Breast epithelium (tissue), 4 donors: ENCODE measurements at places on chromosomes 1 and 21. TPM values are rescaled to one million over a fixed set of nuclear protein-coding genes. Genes with fewer than 3 reads are reported as not detected.

The SEMA4A gene
- total RNA-seq: 21.5 TPM

The CCT3 gene
- total RNA-seq: 262 TPM

The RNF186 gene
- not detected for total RNA-seq

The TMEM69 gene
- 20.6 TPM for total RNA-seq

The OLIG2 gene
- total RNA-seq: not detected

The DISC1 gene
- 12.4 TPM for total RNA-seq

The CFAP74 gene
- total RNA-seq: not detected

DNA sequence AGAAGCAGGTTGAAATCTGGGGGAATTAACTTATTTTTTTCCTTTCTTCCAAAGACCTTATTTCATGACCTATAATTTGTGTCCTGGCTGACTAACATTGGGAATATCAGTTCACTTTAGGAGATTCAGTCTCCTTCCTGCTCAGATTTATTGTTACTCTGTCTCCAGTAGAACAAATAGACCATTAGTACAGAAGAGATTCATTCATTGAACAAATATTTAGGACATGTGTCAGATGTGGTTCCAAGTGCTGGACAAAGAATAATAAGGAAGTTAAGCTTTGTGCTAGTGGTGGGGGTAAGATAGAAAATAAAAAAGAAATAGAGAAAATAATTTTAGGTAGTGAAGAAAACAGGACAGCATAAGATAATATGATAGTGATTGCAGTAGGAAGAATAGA, 20.3 kb downstream of the ZMYM4 start:
- peaks cover 8% of the 10 kb centered on the region for H3K4me1 ChIP-seq
- DNase-seq: no peak
- no peak overlapping the region for H3K4me3 ChIP-seq
- no peaks in the 10 kb centered on the region for H3K36me3 ChIP-seq

- no peak for DNase-seq
- H3K36me3 ChIP-seq: no peaks in the 10 kb centered on the region
- H3K4me1 ChIP-seq: no peaks in the 10 kb centered on the region
- H3K27me3 ChIP-seq: no peaks in the 10 kb centered on the region
- H3K4me3 ChIP-seq: peak overlapping the region; percentile 3
- no peak overlapping the region for H3K27ac ChIP-seq
These were observed 3.9 kb downstream of the LAMB3 start for GRCh38 chr1:209648346-209648745.

- H3K27ac ChIP-seq: peak overlapping the region; percentile 80
- peaks cover 4% of the 10 kb centered on the region for H3K4me1 ChIP-seq
- H3K4me3 ChIP-seq: no peak overlapping the region
- peak; percentile 95 for DNase-seq
- H3K36me3 ChIP-seq: no peaks in the 10 kb centered on the region
These were observed 20.7 kb upstream of the MFSD2A start for GRCh38 chr1:39933956-39934941.

DNA sequence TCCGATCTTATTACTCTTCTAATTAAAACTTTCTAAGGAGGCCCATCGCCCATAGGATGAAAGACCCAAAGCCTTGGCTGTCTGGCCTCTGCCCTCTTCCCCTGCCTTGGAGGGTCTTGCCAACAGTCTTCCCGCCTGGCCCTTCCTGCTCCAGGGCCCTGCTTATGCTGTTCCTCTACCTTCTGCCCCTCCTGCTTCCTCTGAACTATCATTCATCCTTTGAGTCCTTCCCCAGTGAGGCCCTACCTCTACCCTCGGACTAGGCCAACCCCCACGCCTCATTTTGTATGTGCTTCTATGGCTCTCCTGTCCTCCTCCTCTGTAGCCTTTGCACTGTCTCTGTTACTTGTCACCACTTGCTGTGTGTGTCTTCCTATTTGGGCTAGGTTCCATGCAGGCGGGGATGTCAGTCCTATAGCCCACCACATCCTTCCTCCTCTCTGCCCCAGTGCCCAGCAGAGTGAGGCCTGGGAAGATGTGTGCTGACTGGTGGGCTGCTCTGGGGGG, 5.4 kb downstream of the RUSC1 start:
- no peak overlapping the region for H3K4me3 ChIP-seq
- no peaks in the 10 kb centered on the region for H3K27me3 ChIP-seq
- H3K27ac ChIP-seq: no peak overlapping the region
- no peak for DNase-seq
- H3K36me3 ChIP-seq: no peaks in the 10 kb centered on the region
- peaks cover 9% of the 10 kb centered on the region for H3K4me1 ChIP-seq

- H3K27ac ChIP-seq: no peak overlapping the region
- H3K4me1 ChIP-seq: no peaks in the 10 kb centered on the region
- no peaks in the 10 kb centered on the region for H3K27me3 ChIP-seq
- DNase-seq: no peak
These were observed 71.2 kb upstream of the RGL1 start for GRCh38 chr1:183733715-183734114.

- H3K36me3 ChIP-seq: no peaks in the 10 kb centered on the region
- no peak overlapping the region for H3K4me3 ChIP-seq
- peaks cover 11% of the 10 kb centered on the region for H3K4me1 ChIP-seq
- peaks cover 31% of the 10 kb centered on the region for H3K27me3 ChIP-seq
- H3K27ac ChIP-seq: no peak overlapping the region
These were observed 861 bp upstream of the DRAXIN start for GRCh38 chr1:11690397-11691301.

DNA sequence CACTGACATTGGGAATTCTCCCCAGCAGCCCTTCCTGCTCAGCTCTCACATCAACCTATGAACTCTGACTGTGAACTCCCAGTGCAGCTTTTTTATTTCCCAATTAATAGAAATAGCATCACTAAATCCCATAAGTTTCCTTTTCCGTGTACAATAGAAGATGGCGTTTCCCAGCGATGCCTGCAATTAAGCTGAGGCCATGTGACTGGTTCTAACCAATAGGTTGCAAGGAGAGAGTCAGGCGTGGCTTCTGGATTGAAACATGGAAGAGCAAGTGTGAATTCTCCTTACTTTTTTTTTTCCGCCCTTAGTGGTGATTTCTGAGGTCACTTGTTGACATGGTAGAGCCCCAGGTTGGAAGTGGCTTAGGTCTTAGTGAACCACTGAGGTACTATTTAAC, 59.0 kb upstream of the IGSF5 start:
- no peaks in the 10 kb centered on the region for H3K36me3 ChIP-seq
- H3K4me3 ChIP-seq: no peak overlapping the region
- DNase-seq: no peak
- H3K27me3 ChIP-seq: no peaks in the 10 kb centered on the region
- H3K27ac ChIP-seq: no peak overlapping the region

DNA sequence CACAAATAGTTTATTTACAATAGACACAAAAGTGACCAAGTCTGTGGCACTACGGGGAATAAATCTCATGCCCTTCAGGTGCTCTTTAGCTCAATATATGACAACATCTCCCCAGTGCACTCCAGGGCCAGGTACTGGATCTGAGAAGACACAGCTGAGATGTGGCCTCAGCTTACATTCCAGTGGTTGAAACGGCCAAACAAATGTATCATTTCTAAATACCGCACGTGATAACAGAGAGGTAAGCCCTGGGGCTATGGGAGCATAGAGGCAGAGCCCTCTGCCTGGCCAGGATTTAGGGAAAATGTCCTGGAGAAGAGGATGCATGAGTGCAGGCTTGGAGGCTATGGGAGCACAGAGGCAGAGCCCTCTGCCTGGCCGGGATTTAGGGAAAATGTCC, 630.5 kb downstream of the SMYD3 start:
- H3K36me3 ChIP-seq: no peaks in the 10 kb centered on the region
- H3K4me1 ChIP-seq: no peaks in the 10 kb centered on the region
- H3K27me3 ChIP-seq: no peaks in the 10 kb centered on the region
- no peak overlapping the region for H3K4me3 ChIP-seq
- H3K27ac ChIP-seq: no peak overlapping the region

DNA sequence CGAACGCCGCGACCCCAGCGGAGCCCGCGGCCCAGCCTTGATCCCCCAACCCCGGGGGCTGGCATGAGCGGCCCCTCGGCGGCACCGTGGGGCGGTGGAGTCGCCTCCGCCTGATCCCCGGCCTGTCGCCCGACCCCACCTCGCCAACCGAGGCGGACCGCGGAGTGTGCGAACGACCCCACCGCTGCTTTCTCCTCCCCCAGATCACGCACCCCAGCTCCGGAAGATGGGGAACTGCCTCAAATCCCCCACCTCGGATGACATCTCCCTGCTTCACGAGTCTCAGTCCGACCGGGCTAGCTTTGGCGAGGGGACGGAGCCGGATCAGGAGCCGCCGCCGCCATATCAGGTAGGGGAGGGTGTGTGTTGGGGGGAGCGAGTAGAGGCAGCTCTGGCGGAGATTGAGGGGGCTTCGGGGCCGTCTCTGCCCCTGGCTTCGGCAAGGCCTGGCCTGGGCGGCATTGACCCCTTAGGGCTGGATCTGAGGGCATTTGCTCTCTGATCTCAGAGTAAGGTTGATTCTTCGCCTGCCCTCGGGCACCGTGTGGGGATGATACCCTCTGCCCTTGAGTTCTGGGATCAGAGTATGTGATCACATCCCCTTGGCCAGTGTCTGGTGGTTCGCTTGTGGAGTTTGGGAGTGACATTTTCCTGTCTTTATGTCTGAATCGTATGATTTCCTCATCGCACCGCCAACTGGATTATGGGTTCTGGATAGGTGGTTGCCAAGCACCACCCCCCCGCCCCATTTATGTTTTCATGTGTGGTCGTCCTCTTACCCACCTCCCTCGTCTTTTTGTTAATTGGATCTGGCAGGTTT, 668 bp downstream of the RNF11 start:
- peak overlapping the region; percentile 95 for H3K4me3 ChIP-seq
- peak overlapping the region; percentile 99 for H3K27ac ChIP-seq
- H3K27me3 ChIP-seq: no peaks in the 10 kb centered on the region

DNA sequence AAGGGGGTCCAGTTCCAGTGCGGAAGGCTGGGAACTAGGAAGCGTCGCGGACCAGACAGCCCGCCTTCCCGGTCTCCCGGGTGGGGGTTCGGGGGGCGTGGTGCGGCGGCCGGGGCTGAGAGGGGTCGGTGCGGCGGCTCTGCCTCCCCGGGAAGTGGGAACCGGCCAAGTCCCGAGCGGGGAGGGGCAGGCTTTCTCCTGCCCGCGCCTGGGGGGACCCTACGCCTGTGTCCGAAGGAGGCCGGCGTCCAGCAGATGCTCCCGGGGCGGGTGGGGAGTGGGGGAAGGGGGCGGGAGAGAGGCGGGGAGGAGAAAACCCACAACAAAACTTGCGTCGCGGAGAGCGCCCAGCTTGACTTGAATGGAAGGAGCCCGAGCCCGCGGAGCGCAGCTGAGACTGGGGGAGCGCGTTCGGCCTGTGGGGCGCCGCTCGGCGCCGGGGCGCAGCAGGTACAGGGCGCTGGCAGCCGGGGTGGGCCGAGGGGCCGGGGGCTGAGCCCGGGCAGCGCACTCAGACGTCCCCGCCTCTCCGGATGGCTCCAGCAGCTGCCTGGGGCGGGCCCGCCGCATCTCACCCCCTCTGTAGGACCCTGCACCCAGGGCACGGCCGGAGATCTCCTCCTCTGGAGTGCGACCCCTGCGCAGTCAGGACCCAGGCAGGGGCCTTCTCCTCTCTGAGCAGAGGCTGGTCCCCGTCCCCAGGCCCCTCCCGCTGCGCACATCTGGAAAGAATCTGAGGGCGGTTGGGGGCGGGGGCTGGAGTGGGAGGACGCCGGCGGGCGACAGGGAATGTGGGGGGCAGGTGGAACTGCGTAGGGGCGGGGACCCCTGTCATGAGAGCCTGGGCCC, at the start of gene PODN:
TSS of gene PODN (plus strand) at position 355 of the 849 bp plus-strand sequence. CDS start 7,643 bp downstream, outside the sequence.
- DNase-seq: no peak
- H3K36me3 ChIP-seq: no peaks in the 10 kb centered on the region
- H3K27ac ChIP-seq: peak within 1 kb of the TSS; percentile 94
- H3K4me1 ChIP-seq: no peaks in the 10 kb centered on the region

DNA sequence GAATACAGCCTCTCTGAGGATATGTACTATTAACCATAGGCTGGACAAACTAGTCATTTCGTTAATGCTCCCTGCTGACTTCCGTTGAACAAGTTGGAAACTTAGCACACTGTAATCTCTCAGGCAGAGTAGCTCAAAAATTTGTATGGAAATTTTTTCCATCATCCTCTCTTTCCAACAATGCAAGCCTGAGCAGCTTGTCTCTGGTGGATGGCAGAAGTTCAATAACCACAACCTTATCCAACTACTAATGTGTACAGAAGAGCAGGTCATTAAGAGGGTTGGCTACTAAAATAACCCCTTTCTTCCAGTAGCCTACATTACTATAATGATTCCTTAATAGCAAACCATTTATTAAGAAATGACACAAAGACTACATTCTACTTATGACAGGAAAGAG, 262.3 kb downstream of the NFIA start:
- no peaks in the 10 kb centered on the region for H3K27me3 ChIP-seq
- H3K4me3 ChIP-seq: no peak overlapping the region
- H3K27ac ChIP-seq: no peak overlapping the region
- no peaks in the 10 kb centered on the region for H3K36me3 ChIP-seq
- no peaks in the 10 kb centered on the region for H3K4me1 ChIP-seq

DNA sequence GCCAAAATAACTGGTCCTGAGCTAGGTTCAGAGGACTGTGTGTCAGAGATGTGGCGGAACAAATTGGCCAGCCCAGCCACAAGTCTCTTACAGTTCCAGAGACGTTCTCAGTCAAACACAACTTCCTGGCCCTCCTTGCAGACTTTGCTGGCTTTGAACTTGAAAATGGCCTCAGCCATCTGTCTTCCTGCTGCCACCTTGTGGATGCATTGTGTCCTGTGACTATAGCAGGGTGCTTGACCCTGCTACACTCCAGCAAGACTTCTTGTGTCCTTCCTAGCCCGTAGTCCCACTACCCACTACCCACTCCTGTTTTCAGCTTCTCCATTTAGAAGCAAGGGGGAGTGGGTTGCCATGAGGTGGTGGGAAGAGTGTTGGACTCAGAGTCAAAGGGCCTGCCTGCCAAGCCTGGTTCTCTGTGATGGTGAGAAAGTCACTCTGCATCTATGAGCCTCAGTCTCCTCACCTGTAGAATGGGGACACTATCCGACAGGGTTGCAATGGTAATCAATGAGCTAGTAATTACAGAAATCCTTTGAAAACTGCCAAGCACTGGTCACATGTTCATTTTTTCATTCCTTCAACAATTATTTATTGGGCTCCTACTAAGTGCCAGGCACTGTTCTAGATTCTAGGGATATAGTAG, 109.9 kb downstream of the IGSF21 start:
- no peak overlapping the region for H3K27ac ChIP-seq
- no peaks in the 10 kb centered on the region for H3K27me3 ChIP-seq
- no peaks in the 10 kb centered on the region for H3K4me1 ChIP-seq
- H3K36me3 ChIP-seq: no peaks in the 10 kb centered on the region
- no peak for DNase-seq

DNA sequence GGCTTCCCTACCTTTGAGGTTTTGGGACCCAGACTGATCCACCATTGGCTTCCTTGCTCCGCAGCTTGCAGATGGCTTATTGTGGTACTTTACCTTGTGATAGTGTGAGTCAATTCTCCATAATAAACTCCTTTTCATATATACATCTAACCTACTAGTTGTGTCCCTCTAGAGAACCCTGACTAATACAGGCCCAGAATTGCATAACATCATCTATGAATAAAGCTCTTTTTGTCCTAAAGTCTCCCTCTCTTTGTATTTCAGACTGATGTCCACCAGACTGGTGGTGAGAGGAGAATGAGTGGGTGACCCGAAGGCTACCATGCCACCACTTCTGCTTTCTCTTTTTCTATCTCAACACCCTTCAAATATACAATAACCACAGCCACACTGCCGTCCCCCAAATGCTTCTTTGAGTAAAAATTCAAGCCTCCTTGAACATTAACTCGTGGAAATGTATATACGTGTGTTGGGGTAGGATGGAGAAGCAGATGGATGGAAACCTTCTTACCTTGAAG, 265.7 kb downstream of the PTBP2 start:
- H3K27me3 ChIP-seq: no peaks in the 10 kb centered on the region
- H3K36me3 ChIP-seq: no peaks in the 10 kb centered on the region
- DNase-seq: no peak
- no peaks in the 10 kb centered on the region for H3K4me1 ChIP-seq
- no peak overlapping the region for H3K4me3 ChIP-seq
